Muscle of arm (tissue), 14 donors: ENCODE measurements at places on chromosomes 12 and 14.

DNA sequence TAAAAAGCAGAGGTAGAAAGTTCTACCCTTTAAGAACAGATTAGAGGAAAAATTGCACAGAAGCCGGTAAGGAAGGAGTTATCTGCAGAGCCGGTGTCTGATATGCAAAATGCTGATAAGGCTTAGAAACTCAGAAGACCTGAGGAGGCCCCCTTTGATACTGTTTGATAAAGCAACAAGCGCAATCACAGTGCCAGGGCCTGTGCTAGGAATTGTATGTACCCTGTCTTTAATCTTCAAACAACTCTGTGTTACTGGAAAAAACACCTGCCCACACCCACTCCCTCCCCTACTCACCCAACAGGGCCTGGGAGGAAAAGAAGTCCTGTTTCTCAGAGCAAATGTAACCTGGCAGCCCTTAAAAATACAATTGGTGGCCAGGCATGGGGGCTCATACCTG, 112.7 kb upstream of the FUT8 start:
- DNase-seq, result no peak

GRCh38 chr14:104223101-104224041, 85.0 kb downstream of the KIF26A start:
- peak; percentile 67 for DNase-seq

DNA sequence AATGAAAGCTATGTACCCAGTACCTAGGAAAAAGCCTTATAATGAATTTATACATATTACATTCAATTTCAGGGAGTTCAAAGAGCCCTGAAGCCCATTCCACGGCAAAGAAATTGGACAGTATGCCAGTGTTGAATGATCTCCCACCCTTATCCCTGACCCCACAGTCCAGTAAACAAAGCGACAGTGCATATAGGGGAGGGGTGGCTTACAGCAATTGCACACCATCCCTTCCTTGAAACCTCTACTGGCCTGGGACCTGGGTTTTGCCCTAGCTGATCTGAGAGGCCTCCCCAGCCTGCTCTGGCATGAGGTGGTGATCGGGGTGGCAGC, 17.3 kb upstream of the RND1 start:
- DNase-seq, result no peak

GRCh38 chr12:122137229-122137628, 36.8 kb downstream of the IL31 start:
- DNase-seq, result no peak

GRCh38 chr12:104720339-104721038, 237.6 kb downstream of the SLC41A2 start:
- peak; percentile 39 for DNase-seq

DNA sequence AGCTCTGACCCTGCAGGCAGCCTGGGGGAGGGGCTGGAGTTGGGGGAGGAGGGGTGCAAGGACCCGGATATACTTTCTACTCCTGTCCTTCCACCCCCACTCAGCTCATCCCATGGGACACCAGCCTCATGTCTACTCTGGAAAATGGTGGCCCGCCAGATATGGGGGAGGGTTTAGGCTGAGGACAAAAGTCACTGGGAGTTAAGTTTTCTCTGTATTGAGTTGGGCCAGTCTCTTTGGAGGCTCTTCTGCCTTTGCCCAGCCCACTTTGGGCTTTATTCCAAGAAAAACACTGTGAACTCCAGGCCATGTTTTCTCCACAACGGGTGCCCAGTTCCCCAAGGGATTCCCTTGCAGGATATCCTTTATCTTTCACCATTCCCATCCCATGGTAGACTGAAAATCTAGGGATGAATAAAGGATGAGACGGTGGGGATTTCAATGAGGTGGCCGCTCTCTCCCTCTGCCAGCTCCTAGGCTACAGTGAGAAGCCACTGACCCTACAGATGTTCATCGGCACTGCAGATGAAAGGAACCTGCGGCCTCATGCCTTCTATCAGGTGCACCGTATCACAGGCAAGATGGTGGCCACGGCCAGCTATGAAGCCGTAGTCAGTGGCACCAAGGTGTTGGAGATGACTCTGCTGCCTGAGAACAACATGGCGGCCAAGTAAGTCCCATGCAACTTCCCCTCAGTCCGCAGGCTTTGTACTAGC, 4.9 kb downstream of the NFATC4 start:
- DNase-seq, result no peak

DNA sequence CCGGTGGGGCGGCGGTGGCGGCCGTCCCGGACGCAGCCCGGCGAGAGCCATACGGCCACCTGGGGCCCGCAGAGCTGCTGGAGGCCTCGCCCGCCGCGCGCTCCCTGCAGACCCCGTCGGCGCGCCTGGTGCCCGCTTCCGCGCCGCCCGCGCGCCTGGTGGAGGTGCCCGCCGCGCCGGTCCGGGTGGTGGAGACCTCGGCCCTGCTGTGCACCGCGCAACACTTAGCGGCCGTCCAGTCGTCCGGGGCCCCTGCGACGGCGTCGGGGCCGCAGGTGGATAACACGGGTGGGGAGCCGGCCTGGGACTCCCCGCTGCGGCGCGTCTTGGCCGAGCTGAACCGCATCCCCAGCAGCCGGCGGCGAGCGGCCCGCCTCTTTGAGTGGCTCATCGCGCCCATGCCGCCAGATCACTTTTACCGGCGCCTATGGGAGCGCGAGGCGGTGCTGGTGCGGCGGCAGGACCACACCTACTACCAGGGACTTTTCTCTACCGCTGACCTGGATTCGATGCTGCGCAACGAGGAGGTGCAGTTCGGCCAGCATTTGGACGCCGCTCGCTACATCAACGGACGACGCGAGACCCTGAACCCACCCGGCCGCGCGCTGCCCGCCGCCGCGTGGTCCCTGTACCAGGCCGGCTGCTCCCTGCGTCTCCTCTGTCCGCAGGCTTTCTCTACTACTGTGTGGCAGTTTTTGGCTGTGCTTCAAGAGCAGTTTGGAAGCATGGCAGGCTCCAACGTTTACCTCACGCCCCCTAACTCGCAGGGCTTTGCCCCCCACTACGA, 716 bp downstream of the RIOX1 start:
- no peak for DNase-seq

- DNase-seq, result no peak
These were observed 127.9 kb downstream of the EFCAB11 start for GRCh38 chr14:89826596-89826995.

- DNase-seq, result no peak
These were observed 54.0 kb downstream of the ZNF664 start for GRCh38 chr12:124026755-124027745.

- no peak for DNase-seq
These were observed 30.1 kb upstream of the CLEC14A start for GRCh38 chr14:38285962-38286361.

DNA sequence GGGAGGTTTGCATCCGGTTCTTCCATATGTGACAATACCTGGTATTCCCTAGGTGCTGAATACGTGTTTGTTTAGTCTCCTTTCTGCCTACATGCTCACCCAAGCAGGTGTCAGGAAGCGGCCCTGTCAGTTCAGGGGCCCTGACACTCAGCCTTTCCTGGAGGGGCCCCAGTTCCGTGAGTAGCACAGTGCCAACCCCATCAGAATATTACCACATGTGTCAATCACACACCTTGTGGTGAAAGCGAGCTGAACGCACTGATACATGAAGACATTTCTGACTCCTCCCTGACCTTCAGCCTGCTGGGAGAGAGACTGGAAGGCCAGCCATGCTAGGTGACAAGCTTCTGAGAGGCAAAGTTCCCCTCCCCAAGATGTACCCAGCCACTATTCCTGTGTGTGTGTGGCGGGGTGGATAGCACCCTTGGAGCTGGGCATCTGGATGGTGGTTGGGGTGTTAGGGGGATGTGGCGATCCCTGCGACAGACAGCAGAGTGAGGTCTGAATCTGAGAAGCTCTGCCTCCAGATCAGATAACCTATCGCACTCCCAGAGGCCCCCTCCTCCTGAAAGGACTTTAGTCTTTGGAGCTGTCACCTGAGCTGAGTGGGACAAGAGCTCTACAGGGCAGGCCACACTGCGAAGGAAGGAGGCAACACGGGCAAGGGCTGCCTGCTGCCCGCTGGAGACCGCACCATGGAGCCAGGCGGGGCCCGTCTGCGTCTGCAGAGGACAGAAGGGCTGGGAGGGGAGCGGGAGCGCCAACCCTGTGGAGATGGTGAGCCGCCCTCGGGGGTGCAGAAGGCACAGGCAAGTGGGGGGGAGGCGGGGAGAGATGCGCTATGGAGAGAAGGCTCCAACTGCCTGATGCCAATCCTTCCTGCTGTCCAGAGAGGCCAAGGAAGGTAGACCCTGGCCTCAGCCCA, at the start of gene SOAT2:
TSS of gene SOAT2 (plus strand) at position 604 of the 925 bp plus-strand sequence. CDS start at position 696, 92 bp downstream.
- DNase-seq, result no peak

DNA sequence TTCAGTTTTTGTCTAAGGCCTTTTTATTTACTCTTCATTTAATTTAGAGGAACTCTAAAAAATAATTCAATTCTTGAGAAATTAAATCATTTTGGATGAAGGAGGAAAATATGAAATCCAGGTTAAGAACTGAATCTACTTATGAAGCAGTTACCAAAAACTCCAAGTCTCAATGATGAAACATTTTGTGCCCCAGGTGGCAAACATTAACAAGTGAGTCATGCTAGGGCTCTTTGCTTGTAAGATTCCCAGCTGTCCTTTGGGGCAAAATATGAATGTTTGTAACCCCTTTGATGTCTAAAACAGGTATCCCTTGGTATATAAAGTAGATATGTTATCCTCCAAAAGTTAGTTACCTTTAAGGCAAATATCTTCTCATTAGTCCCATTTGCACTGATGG, 202.4 kb downstream of the NEDD1 start:
- DNase-seq, result no peak

GRCh38 chr12:30211743-30212142, 428.0 kb upstream of the TMTC1 start:
- DNase-seq, result no peak

DNA sequence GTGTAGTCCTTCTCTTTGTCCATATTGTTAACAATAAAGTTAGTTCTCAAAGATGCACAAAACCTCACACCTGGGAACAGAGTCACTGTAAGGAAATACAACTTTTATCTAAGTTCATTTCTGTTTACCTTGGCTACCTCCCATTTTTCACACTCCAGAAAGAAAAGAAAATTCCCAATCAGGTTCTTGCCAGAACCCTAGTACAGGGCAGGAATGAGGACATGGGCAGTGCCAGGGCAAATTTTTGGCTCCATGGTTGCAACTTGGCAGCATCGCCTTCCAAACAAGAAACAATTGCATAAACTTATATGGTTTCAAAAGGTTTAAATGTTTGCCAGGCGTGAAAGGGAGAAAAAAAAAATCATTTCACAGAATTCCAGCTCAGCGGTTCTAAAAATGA, 296.3 kb upstream of the PRKD1 start:
- no peak for DNase-seq

- DNase-seq, result no peak
These were observed 30.4 kb upstream of the SUPT16H start for GRCh38 chr14:21414137-21414631.

- DNase-seq, result no peak
These were observed 1.5 kb downstream of the OR4E1 start for GRCh38 chr14:21672116-21672515.

- DNase-seq, result no peak
These were observed 2.6 kb upstream of the RIN3 start for GRCh38 chr14:92510972-92511371.

DNA sequence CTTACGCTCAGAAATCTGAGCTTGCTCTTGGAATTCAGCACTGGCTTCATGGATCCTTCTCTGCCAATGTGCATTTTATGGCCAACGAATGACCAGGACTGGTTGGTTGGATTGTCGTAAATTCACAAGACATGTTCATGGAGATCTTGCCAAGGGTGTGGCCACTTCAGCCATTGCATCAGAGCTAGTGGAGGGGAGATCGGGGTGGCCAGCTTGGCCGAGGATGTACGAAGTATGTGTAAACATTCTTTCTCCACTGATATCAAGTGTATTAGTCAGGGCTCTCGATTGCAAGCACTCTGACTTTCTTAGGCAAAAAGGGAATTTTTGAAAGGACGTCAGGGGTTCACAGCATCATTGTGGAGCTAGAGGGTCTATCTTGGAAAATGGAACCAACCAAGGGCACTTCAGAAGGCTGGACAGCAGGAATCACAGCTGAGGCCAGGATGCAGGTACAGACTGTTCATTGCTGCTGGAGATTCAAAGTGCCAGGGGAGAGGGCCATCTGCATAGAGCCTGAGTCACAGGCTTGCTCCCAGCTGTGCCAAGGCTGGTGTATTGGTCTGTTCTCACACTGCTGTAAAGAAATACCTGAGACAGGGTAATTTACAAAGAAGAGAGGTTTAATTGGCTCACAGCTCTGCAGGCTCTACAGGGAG, 32.9 kb upstream of the ADGRD1 start:
- DNase-seq, result no peak

DNA sequence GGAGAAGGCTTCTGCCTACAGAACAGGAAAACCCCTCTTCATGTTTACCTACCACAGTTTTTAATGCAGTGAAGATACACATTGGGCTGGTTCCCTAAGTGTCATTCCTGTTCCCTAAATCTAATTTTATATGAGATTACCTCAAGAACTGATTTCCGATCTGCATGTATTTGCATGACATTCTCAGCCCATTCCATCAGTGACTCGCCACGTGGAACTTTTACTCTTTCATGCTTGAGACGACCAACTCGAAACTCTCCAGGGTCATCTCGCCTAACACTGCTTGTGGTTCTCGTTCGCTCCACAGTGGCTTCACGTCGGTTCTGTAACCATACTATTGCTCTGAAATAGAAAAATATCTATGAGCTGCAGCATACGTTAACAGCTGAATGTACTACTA, 83.1 kb upstream of the STRN3 start:
- DNase-seq, result no peak

- no peak for DNase-seq
These were observed 90.8 kb downstream of the STAB2 start for GRCh38 chr12:103677905-103678304.

DNA sequence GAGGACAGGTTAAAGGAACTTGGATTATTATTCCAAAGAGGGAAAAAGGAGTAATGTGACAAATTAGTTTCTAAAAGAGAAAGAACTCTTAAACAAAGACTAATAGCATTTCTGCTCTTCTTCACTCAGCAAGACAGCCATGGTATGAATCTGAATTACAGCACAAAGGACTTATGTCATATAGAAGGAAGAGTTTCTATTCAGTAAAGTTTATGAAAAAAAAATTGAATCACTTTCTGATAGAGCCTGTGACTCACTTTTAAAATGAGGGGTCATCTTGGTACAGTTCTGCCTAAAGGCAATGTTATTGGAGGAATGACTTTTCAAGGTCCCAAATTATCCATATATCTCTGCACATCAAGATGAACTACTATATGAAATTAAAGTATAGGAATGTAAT, 101.7 kb downstream of the DUSP6 start:
- no peak for DNase-seq

DNA sequence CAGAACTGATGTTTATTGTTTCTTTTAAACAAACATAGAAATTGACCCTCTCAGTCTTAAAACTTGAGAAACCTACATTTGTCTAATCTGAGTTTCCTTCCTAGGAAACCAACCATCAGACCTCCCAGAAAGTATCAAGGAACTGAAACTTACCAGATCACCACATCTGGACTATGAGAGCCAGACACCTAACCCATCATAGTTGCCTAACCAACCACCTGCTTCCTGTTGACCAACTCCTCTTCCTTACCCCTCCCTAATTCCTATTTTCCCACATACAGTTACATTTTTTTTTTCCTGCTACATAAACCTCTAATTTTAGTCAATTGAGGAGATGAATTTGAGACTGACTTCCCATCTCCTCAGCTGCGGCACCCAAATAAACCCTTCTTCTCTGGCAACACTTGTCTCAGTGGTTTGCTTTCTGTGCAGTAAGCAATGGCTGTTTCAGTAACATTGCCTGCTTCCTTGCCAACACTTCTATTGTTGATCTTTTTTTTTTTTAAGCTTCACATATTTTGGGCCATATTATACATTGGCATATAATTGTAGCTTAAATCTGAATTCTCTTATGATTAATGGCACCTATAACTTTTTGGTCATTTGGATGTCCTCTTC, 34.3 kb downstream of the KLRD1 start:
- no peak for DNase-seq
